Muscle of leg (tissue), 16 donors: ENCODE measurements at places on chromosomes 3 and 15. TPM values are rescaled to one million over a fixed set of nuclear protein-coding genes. Genes with fewer than 3 reads are reported as not detected.

DNA sequence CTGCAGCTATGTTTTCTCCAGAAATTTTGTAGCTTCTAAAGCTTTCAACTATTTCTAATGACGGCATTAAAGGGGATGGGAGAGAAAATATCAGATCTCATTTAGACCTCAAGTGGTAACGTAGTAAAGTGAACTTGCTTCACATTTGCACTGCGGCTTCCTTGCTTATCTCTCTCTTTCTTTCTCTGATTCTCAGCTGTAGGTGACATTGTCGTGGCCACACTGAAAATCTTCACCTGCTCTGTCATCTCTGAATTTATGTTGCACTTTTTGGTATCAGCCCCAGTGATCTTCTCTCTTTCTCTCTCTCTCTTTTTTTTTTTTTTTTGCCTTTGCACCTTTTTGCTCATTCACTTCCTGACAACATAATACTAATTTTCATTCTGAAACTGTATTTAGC is 254.1 kb upstream of the SATB1 start:
- no peak for DNase-seq

Gene PP2D1
- total RNA-seq = not detected

DNA sequence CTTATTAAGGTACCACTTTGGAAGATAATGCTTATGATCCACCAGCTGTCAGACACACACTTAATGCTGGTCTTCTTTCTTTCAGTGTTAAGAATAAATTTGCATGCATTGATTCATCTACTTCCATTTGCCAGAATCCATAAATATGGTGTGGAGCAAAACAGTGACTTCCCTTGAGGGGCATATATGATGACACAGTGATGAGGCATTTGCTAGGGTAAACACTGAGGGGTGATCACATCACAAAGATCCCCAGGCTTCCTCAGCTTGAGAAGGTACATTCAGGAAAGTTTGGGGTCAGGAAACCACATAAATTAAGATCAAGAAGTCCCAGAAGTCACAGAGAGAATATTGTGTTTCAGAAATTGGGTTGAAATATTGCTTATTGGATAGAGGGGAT is 9.9 kb upstream of the ZBED2 start:
- DNase-seq = no peak

- DNase-seq = peak; percentile 25
Observed at GRCh38 chr3:108180194-108180593, 42.0 kb downstream of the IFT57 start.

DNA sequence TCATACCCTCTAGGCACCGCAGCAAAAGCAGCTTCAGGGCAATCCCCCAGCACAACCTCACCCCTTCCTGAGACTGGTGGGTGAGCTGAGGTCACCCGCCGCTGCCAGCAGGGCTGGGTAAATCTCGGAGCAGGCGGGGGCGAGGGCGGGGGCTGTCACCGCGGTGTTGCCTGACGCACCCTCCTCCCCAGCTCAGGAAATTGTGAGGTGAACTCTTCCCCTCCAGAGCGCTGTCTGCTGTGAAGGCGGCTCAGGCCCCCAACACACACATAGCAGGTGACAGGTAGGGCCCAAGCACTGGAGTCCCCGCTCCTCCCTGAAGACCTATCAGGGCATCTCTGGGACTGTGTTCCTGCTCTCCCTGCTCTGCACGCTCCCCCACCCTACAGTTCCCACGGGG is 30.2 kb upstream of the FURIN start:
- DNase-seq = no peak

DNA sequence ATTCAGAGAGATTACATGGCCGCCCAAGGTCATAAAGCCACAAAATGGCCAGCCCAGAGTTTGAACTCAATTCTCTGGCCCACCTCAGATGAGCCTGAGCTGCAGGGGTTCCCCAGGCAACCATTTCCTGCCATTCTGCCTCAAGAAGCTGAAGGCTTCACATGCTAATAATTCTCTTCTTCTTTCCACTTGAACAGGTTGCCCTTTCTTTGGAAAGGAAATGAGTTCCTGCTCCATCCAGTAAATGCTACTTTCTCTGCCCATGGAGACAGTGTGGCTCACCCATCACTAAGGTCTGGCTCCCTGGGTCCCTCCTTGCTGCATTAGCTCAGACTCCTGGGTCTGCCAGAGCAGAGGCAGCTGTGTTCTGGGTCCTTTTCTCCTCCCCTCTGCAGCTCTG is 48.2 kb downstream of the TRIM42 start:
- DNase-seq = no peak

Gene RTP1
- 0.04 TPM for total RNA-seq

- DNase-seq = no peak
Observed at GRCh38 chr3:193452338-193452737, 73.8 kb upstream of the ATP13A5 start.

Gene CDHR4
- not detected for total RNA-seq

GRCh38 chr15:98614681-98615080 is 33.7 kb upstream of the IGF1R start:
- DNase-seq = no peak

Gene CLDN1
- total RNA-seq = 2.1 TPM

DNA sequence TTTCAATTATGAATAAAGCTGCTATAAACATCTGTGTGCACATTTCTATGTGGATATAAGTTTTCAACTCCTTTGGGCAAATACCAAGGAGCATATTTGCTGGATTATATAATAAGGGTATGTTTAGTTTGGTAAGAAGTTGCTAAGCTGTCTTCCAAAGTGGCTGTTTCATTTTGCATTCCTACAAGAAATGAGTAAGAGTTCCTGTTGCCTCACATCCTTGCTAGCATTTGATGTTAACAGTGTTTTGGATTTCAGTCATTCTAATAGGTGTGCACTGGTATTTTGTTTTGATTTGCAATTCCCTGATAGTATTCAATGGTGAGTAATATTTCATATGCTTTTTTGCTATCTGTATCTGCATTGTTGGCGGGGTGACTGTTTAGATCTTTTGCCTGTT is 120.7 kb upstream of the MDFIC2 start:
- DNase-seq = no peak

Gene IL17RE
- total RNA-seq = 1.0 TPM

GRCh38 chr15:44195151-44195740 is at the start of gene FRMD5:
TSS of gene FRMD5 (minus strand) at chr15:44195271.
- DNase-seq = peak; percentile 92

GRCh38 chr3:146777941-146778340 is 172.8 kb upstream of the PLSCR5 start:
- DNase-seq = no peak

DNA sequence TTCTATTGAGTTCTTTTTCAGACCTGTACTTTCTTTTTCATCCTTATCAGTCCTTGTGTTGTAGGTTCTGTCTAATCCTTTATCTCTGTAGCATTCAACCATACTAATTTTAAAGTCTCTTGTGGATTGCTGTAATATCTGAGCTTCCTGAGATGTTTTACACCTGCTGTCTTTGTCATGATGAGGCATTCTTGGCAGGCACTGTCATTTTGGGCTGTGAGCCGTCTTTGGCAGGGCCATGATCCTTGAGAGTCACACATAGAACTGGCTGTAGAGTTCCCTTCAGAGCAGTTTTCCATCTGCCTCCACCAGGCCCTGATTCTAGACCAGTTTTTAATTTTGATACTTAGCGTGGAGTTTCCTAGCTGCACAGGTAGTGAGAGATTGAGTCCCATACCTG is 6.7 kb downstream of the EFCC1 start:
- no peak for DNase-seq

GRCh38 chr3:62241279-62241678 is 132.1 kb downstream of the FEZF2 start:
- no peak for DNase-seq

DNA sequence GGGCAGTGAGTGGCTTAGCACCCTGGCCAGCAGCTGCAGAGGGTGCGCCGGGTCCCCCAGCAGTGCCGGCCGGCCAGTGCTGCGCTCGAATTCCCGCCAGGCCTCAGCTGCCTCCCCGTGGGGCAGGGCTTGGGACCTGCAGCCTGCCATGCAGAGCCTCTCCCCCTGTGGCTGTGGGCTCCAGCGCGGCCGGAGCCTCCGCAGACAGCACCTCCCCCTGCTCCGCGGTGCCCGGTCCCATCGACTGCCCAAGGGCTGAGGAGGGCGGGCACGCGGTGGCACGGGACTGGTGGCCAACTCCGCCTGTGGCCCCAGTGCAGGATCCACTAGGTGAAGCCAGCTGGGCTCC is 386.3 kb downstream of the CNTN4 start:
- DNase-seq = no peak

Gene TRAT1
- 0.09 TPM for total RNA-seq

Gene SOX2
- total RNA-seq = 0.22 TPM

DNA sequence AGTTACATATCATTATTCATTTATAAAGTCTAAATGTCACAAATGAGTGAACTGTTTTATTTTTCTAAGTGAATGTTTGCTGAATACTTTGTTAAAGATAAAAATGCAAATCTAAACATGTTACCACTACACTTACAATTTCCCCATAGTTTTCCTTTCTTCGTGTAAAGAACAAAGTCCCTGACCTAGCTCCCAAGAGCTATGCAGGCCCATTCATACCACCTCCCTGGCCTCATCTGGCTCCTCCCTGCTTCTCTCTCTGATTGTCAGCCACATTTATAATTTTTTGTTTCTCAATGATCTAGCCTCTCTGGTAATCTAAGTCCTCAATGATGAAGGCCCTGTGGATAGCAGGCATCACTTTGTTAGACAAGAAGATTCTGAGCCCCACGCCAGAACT is 31.0 kb upstream of the OR5K4 start:
- no peak for DNase-seq

GRCh38 chr3:53103397-53104296 is 26.6 kb downstream of the RFT1 start:
- peak; percentile 43 for DNase-seq

Gene FOXP1
- total RNA-seq = 28.2 TPM

Gene GPR149
- total RNA-seq = 0.35 TPM

DNA sequence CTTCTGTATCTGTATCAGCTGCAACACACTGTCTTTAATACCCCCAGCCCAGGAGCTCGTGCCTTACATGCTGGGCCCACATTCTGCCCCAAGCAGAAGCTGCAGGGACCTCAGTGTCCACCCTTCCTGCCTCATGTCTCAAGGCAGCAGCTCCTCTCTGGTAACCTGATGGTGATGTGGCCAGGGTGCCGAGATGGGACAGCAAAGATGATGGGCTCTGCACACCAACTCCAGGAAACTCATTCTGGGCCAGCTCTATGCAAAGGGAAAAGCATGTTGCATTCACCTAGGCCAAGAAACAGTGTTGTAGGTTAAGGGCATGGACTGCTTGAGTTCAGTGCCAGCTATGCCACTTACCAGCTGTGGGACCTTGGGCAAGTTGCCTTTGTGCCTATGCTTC is 79.5 kb upstream of the PRR23C start:
- DNase-seq = no peak

DNA sequence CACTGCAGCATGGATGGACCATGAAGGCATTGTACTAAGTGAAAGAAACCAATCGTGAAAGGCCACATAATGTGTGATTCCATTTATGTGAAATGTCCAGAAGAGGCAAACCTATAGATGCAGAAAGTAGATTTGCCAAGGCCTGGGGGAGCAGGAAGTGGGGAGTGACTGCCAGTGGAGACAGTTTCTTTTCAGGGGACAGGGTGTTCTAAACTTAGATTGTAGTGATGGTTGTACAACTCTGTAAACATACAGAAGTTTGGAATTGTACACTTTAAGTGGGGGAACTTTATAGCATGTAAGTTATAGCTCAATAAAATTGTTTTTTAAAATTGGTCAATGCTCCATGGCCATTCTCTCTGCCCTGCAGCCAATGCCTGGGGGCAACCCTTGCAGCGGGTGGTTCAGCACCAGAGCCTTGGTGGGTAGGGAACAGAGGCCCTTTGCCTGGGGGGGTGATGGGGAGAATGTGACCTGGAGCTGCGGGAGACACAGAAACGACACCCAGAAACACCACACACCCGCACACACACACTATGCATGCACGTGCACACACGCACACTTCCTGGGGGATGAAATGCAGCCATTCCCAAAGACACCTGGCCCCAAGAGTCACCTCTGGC is 43.1 kb downstream of the DNAJB8 start:
- DNase-seq = no peak

Gene PFKFB4
- 5.5 TPM for total RNA-seq

DNA sequence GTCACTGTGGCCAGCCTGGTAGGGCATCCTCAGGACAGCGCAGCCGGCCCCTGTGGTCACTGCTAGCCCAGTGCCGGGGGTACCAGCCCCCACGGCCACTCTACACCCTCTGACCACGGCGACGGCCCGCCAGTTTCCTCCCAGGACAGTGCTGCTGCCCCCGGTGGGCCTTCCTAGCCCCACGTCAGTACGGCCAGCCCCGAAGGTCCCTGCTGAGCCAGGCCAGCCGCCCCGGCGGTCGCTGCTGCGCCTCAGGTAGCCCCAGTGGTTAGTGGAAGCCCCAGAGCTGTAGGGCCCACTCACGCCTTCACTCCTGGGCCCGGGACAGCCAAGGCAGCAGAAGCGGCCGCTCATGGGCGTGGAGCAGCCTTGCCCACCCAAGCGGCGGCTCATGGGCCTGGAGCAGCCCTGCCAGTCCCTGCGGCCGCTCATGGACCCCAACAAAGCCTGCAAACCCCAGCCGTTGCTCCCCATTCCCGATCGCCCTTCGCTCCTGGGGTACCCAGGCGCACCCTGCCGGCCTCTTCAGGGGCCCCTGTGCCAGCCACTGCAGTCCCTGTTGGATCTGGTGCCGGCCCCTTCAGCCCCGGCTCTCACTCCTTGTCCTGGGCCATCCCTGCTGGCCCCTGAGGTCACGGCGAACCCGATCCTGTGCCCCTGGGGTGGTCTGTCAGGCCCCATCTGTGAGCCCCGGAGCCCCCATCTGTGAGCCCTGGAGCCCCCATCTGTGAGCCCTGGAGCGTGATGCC is 9.5 kb upstream of the ROPN1B start:
- no peak for DNase-seq

Gene IL5RA
- total RNA-seq = 0.04 TPM

Gene WDR5B
- 7.6 TPM for total RNA-seq

Gene SATB1
- total RNA-seq = 29.0 TPM

DNA sequence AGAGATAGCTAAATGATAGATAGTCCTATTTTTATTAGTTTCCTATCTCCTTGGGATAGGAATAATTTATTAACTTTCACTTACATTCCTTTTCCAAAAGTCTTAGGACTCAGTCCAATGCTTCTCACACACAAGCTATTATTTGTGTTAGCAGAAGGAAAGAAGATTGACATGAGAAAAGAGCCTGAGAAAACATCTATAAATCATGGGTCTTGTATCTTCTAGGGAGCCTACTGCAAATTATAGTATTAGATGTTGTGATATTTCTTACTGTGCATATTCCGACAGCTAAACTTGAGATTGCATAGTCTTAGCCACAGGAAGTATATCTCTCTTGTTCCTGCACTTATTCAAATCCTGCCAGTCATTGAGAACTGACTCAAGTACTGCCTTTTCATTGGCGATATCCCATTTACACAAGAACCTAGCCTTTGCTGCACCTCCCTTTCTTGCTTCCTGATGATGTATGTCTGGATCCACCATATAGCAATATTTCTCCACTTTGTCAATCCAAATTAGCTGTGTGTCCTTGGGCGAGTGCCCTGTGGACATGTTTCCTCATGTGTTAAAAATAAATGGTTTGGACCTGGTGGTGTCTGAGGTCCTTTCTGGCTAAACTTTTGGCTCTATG is 245.1 kb upstream of the LMCD1 start:
- DNase-seq = peak; percentile 48
